ENCODE measurements at places on chromosomes 5 and 9.

DNA sequence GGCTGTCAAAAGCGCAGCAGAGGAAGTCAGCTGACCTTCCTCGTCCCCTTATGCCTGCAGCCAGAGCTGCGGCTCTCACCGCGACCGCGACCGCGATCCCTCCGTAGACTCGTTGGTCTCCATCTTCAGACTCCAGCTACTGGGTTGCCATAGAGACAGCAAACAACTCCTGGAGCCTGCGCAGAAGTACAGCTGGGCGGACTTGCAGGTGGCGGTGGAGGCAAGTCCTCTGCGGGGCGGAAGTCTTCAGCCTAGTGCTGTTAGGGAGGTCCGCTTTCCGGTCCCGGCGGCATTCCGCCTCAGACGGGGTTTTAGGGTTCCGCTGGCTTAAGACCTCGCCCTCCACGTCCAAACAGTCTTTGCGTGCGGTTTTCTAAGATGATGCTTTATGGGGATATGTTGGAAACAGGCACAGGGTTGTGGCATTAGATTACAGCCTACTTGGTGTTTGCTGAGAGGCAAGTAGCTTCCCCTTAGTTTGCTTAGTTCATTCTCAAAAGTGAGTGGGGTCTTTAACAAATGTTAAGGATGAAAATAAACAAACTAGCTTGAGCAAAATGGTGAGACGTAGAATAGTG, at the start of gene SPAG8:
TSS of gene SPAG8 (minus strand) at position 238 of the 578 bp plus-strand sequence. CDS start at position 123, 115 bp downstream.
- DNase-seq: peak; percentile 95

GRCh38 chr5:111337133-111337532, 112.9 kb downstream of the CAMK4 start:
- no peak for DNase-seq

GRCh38 chr9:95552814-95553546, 36.2 kb upstream of the PTCH1 start:
- DNase-seq: no peak

GRCh38 chr9:133147412-133148198, 16.1 kb downstream of the GBGT1 start:
- DNase-seq: peak; percentile 47
